ENCODE measurements at places on chromosomes 13 and 19. TPM values are rescaled to one million over a fixed set of nuclear protein-coding genes. Genes with fewer than 3 reads are reported as not detected.

DNA sequence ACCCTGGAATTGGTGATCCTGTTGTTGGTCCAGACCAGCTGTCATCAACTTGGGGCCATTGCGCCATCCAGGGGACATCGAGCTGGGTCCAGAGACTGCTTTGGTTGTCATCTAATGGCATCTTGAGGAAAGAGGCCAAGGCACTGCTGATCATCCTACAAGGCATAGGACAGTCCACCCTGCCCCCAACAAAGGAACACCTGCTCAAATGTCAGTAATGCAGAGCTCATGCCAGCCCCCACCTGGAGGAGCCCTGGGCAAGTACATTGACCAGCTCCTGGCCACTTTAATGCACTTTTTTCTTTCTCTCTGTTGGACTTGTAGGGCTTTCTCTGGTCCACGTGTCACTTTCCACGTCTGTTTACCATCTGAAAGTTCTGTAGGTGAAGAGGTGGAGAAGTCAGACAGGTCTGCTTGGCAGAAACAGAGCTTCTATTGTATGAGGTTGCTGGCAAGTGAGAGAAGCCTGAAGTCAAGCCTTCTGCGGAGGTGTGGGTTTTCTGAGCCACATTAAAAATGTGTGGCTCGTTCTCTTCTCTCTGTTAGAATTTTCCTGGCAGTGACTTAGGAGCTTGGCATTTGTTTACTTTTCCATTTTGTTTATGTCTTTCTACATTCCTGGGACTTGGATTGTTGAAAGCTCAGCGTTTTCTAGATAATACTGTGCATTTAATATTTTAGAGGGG lies 124.0 kb upstream of the RNF113B start:
- no peak for DNase-seq

GRCh38 chr13:111526922-111527321 lies 206.5 kb downstream of the TEX29 start:
- no peak for DNase-seq

GRCh38 chr19:46959894-46960556 lies 59.6 kb upstream of the NPAS1 start:
- DNase-seq = no peak

- no peak for DNase-seq
Measured at GRCh38 chr13:44786756-44787155, 202.5 kb downstream of the NUFIP1 start.

GRCh38 chr19:5093297-5093928 lies 124.5 kb downstream of the KDM4B start:
- DNase-seq = no peak

Gene BCL2L12
- 16.4 TPM for polyA plus RNA-seq

Gene MRPL4
- 27.4 TPM for polyA plus RNA-seq

Gene ACER1
- 0.10 TPM for polyA plus RNA-seq

Gene RAB3A
- 2.6 TPM for polyA plus RNA-seq

All from aorta (tissue), 5 donors.